Lower lobe of right lung (tissue), 2 donors: ENCODE measurements at places on chromosomes 13 and 19.

- no peak for DNase-seq
Measured at GRCh38 chr13:60288569-60288968, 108.5 kb upstream of the TDRD3 start.

DNA sequence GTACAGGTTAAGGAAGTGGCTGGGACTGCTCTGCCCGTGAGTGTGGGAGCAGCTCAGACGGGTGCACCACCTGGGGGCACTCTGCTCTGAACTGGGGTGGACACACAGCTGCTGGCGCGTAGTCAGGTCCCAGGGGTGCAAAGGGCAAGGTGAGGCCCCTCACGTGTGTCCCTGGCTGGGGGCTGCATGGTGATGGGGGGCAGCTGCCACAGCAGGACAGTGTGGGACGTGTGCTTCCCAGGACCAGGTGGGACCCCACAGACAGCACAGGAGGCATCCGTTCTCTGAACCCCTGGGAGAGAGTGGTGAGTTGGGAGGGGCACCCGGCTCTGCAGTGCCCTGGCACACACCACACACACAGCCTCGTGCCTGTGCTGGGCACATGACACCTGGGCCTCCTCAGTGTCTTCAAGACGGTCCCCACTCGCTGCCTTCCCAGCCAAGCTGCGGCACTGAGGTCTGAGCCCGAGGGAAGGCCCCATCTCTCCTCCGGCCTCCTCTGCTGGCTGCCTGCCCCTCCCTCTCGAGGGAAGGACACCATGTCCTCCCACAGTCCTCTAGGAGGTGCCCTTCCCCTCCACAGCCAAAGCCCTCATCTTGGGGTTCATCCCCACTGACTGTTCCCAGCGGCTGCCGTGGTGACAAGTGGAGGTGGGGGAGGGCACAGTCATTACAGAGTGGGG, 24.7 kb downstream of the CILP2 start:
- no peak for DNase-seq

DNA sequence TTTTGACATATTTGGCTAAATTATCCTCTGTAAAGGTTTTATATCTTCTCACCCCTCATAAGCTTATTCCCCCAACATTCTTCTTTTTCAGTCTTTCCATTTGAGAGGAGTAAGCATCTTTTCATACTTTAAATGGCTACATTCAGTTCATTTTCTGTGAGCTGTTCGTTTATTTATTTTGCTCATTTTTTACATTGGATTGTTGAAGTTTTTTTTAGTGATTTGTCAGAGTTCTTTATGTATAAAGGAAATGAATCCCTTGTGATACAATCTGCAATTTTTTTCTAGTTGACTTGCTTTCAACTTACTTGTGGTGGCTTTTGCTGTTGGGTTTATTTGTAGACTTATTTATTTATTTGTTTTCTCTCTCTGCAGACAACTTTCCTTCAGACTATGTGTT, 250.3 kb downstream of the DLEU7 start:
- DNase-seq: no peak

- no peak for DNase-seq
Measured at GRCh38 chr13:28420704-28421103, 74.2 kb downstream of the FLT1 start.
